ENCODE measurements at places on chromosomes 1 and 21.

- DNase-seq = no peak
Observed at GRCh38 chr1:199010933-199011332, 372.1 kb downstream of the PTPRC start.

- DNase-seq = no peak
Observed at GRCh38 chr1:238438311-238439270, 547.9 kb upstream of the ZP4 start.

DNA sequence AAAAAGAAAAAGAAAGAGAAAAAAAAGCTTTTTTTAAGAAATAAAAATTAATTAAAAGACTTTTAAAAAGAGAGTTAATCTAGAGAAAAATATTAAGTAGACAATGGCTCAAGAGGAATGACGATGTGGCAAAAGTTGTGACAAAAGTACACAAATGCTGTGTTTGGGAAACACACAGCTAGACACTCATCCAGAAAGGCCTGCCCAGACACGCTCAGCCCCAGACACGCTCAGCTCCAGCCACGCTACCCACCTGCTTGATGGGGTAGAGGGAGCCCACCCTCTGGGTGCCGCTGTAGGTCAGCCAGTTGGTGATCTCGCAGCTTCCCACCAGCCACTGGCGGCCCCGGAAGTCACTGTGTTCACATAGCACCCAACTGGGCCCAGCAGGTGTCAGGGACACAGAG, 10.2 kb downstream of the CD52 start:
- peak; percentile 56 for DNase-seq

GRCh38 chr1:27496604-27497155, 6.7 kb upstream of the WASF2 start:
- DNase-seq = peak; percentile 62

- no peak for DNase-seq
Observed at GRCh38 chr1:63821091-63822005, 47.5 kb downstream of the ROR1 start.

DNA sequence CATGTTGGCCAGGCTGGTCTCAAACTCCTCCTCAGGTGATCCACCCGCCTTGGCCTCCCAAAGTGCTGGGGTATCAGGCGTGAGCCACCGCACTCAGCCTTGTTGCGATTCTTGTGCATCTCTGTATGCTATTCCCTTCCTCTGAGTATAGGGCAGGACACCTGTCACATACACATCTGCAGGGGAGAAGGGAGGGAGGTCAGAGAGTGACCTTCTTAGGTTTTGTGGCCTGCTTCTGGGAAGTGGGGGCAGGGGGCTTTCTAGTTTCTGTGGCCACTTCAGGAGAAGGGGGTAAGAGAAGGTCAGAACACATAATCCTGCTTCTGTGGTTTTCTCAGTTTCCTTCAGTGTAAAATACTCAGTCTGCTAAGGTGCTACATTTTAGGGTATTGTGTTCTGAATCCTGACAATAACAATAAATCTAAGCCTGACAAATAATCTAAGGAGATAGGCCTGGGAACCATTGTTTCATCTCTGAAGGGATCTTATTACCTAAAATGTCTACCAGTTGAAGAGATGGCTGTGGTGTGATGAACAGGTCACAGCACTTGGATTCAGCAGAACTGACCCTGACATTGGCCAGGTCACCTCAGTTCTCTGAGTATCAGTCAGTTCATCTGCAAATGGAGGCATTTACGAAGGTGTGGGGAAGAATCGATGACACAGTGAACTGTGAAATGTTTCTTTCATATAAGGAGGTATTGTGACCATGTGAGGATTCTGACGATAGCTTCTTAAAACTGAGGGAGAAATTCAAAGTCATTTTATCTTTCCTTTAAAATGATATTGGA, 212.6 kb upstream of the L1TD1 start:
- no peak for DNase-seq

DNA sequence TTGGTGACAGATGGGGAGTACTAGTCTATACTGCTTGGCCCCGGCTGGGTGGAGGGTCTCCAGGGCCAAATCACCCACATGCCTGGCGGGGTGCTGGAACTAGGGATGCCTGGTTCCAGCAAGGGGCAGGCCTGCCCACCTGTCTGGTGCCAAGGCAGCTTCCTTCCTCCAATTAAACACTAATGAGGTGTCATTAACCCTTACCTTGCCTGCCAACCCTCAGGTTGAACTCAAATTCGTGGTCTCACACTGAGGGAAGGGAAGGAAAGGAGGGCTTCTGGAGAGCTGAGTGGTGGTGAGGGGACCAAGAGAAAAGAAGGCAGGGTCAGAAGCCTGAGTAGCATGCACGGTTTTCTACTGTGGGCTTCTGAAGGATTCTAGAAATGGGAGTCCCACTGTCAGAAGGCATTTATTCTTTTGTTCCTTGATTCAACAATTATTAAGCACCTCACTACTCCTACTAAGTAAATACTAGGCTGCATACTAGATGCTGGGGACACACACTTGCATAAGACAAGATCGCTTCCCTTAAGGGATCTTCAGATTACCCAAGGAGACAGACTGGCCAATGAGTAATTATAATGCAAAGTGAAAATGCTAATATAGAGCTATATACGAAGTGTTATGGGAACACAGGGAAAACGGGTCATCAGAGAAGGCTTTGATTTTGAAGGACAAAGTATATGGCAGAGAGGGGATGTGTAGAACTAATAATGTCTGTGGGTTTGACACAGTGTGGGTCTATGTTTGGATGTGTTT, 5.9 kb upstream of the EFNA3 start:
- no peak for DNase-seq

Data from NCI-H2171 (cell line).